Smooth muscle cell of trachea (primary cell): ENCODE measurements at places on chromosomes 2 and 18. TPM values are rescaled to one million over a fixed set of nuclear protein-coding genes. Genes with fewer than 3 reads are reported as not detected.

The CFAP210 gene
- total RNA-seq = not detected in 2 replicates

The IL1RN gene
- 0.17 and 1.2 TPM in 2 replicates for total RNA-seq

The DUSP19 gene
- total RNA-seq = 3.5 TPM in 2 replicates

The TPGS2 gene
- total RNA-seq = 180 and 189 TPM in 2 replicates

The TRAF3IP1 gene
- total RNA-seq = 6.9 and 8.0 TPM in 2 replicates

The CFC1 gene
- total RNA-seq = not detected in 2 replicates

The HTR2B gene
- 9.8 and 15.3 TPM in 2 replicates for total RNA-seq

The FAHD2B gene
- total RNA-seq = 6.5 and 8.3 TPM in 2 replicates

The ABI2 gene
- 31.1 and 33.7 TPM in 2 replicates for total RNA-seq

The SALL3 gene
- 0.17 TPM in 1 of 2 replicates, not detected in the other for total RNA-seq

The FHOD3 gene
- total RNA-seq = 18.8 and 22.3 TPM in 2 replicates

The ERFE gene
- total RNA-seq = 3.6 and 4.2 TPM in 2 replicates

The ARHGAP15 gene
- not detected in 2 replicates for total RNA-seq

The EPB41L3 gene
- 56.6 and 74.3 TPM in 2 replicates for total RNA-seq

The FOXI3 gene
- not detected in 2 replicates for total RNA-seq

The PSMA8 gene
- not detected in 2 replicates for total RNA-seq

The USP34 gene
- 111 and 123 TPM in 2 replicates for total RNA-seq

The TLX2 gene
- 0.58 and 0.83 TPM in 2 replicates for total RNA-seq

The AMER3 gene
- under 0.01 TPM in 1 of 2 replicates, not detected in the other for total RNA-seq

The NT5DC4 gene
- total RNA-seq = not detected in 2 replicates

The GNLY gene
- not detected in 2 replicates for total RNA-seq

The SPHKAP gene
- total RNA-seq = under 0.01 TPM in 1 of 2 replicates, not detected in the other

The CHRNG gene
- not detected in 2 replicates for total RNA-seq

The ATP8B1 gene
- total RNA-seq = 65.3 and 83.7 TPM in 2 replicates
